ENCODE measurements at places on chromosomes 4 and X.

DNA sequence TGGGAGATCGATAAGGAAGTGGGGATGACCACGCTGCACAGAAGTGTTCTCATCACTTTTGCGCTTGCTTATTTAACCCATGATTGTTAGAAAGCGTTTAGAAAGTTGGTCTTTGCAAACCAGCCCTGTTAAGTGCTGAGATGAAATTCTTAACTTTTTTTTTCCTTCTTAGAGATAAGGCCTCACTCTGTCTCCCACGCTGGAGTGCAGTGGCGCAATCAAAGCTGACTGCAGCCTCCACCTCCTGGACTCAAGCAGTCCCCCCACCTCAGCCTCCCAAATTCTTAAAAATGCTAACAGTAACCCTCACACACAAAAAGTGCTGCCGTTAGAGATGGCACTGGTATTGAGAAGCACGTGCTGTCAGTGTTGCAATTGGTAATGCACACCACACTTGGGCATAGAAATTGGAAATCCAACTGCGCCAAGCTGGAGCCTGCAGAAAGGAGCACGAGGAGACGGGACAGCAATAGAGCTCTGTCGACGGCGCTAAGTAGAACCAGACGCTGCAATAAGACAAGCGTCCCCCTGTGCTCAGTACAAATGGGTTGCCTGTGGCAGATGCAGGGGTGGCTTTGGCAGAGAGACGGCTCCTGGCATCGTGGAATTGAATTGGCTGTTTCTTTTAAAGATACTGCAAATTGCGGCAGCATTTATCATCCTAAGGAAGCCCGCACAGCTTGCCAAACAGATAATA, 113.4 kb downstream of the TBL1X start:
- no peak for DNase-seq

DNA sequence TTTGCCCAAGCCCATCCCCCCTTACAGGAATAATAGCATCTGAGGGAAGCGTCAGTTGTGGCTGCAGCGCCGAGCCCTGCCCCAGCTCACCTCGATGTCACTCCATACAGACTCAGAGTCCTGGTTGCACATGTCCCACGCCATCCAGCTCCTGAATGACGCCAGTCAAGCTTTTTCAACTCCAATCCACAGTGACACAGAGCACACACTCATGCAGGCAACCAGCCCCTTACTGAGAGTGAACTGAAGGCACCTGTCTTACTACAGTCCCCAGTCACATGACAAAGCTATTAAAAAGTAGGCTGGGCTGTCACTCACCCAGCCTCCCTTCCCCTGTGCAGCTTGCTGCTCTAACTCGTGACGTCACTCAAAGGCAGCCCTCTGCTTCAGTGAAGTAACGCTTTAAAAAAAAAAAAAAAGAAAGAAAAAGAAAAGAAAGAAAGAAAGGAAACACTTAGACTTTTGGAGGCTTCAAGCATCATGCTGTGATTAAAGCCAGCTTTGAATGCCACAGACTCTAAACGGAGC, at the start of gene PPARGC1A:
Gene PPARGC1A, minus strand, starts transcription at position 234 of the 528 bp plus-strand sequence. Its CDS starts 90 bp downstream, at position 144.
- DNase-seq = no peak

- no peak for DNase-seq
Observed at GRCh38 chrX:118347131-118347530, 1.2 kb downstream of the WDR44 start.

DNA sequence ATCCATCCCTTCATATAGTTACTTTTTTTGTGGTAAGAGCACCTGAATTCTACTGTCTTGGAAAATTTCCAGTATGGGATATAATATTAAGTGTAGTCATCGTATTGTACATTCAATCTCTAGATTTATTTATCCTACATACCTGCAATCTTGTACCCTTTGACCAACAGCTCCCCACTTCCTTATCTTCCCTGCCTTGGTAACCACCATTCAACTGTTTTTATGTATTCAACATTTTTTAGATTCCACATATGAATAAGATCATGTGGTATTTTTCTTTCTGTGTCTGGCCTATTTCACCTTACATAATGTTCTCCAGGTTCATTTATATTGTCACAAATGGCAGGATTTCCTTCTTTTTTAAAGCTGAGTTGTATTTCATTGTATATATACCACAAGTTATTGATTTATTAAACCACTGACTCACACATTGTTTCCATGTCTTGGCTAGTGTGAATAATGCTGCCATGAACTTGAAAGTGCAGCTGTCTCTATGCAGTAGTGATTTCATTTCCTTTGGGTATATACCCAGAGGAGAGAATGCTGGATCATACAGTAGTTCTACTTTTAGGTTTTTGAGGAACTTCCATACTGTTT, 572.5 kb downstream of the MAGEB5 start:
- DNase-seq = no peak

GRCh38 chrX:110043506-110043905, 40.6 kb downstream of the TMEM164 start:
- DNase-seq = no peak

DNA sequence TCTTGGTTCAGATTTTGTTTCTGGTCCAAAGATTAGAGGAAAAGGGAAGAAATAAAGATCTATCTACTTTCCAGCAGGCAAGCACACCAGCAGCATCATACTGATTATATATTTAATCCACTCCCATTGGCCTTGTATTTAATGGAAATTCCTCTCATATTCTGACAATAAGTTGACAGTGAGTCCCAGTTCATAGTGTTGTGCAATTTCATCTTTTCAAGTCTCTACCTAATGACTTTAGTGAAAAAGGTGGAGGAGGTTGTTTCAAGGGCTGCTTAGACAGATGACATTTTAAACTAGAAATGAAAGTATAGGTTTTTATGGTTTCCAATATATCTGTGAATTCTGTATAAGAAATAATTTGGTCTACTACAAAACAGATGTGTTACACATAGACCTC, 298.6 kb downstream of the PABPC4L start:
- DNase-seq = no peak

GRCh38 chr4:174358829-174359228, 75.1 kb downstream of the CEP44 start:
- no peak for DNase-seq

DNA sequence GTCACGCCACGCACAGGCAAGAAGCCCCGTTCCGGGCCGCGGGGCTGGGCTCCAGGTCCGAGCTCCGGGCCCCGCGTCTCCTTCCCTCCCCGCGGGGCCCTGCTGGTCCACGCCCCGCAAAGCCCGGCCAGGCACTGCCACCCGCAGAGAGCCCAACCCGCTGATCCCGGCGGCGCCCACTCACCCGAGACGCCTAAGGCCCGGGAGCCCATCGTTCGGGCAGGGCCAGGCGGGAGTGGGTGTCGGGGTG, 870 bp downstream of the PDZD4 start:
- DNase-seq = no peak

GRCh38 chrX:149205081-149205480, 300.0 kb downstream of the IDS start:
- DNase-seq = no peak

GRCh38 chr4:7368296-7368695, 66.4 kb downstream of the PSAPL1 start:
- DNase-seq = no peak

DNA sequence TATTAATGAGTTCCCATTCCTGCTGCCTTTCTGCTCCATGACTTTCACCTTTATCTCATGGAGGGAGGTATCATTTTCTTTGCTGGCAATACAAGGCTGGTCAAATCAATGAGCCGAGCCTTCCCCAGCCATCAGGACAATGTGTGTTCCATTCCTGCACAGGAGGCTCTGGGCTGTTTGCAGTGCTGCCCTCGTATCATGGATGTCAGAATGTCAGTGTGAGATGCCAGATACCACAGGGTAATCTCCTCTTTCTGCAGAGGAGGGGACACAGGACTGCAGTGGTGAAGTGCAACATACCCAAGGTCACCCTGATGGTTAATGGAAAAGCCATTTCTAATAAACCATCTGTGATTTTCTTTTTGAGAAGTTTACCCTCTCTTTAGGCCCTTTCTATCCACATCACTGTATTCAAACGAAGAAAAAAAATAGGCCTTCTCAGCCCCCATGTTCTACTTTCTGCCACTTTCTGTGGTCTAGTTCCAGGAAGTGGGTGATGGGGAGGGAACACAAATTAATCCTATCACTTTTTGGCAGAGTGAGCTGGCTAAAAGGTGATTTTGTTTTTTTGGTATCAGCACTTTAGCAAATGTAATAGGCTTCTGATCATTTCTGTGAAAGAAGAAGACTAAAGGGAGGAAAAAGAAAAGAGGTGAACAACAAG, 490.2 kb upstream of the BOD1L1 start:
- DNase-seq = no peak

- DNase-seq = no peak
Observed at GRCh38 chr4:140109737-140110136, 44.2 kb downstream of the MAML3 start.

- no peak for DNase-seq
Observed at GRCh38 chrX:72130762-72131250, 909 bp downstream of the RTL5 start.

GRCh38 chr4:17138847-17139246, 240.4 kb upstream of the LDB2 start:
- no peak for DNase-seq

DNA sequence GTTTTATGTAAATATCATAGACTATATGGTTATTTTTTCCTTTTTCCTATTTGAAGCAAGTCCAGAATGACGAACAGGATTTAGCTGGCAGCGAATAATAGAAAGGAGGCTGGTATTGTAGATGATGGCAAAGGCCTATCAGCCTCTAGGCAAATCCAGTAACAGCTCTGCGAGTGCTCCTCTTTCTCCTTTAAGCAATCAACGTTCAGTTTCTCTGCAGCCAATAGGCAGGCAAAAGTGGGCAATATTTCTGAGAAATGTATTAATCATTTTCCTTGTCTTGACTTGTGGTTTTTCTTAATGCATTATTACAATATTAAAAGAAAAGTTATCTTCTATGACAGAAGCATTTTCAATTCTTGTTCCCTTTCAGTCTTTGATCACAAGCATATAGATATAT, 183.3 kb downstream of the SH3KBP1 start:
- DNase-seq = no peak

DNA sequence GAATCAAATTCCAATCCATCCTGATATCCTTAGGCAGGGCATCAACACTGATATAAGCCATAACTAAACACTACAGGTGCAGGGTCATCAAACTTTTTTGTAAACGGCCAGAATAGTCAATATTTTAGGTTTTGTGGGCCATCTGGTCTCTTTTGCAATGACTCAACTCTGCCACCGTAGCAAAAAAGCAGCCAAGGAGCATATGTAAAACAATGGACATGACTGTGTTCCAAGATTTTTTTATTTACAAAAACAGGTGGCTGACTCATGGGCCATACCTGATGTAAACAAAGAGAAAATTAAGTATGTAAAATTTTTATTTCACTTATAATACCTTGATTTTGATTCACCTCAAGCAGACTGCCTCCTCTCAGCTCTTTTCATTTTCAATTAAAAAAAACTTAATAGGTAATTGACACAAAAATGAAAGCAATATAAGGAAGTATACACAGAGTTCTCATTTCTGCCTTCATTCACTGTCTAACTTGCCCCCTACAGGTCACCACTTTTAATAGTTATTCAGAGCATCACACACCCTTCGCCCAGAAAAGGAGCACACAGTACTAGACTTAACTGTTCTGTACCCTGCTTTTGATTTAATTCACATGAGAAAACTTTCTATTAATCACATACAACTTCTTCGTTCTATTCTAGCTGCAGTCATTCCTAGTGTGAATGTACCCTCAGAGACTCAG, 35.3 kb upstream of the GPM6B start:
- DNase-seq = no peak

DNA sequence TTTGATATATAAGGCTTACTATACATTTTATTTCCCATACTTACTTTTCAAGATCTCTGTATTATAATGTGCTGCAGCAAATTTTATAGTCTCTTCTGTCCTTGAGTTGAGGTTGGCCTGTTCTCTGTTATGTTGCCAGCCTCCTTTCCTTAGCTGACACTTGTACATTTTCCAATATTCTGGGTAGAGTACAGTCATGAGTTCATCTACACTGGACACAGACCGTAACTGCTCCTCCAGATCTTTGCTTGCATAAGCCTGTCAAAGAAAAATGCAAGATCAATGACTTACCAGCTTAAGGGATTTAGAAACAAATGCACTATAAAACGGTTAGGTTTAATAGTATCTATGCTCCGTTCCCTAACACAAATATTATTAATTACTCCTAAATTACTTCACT, 63.2 kb downstream of the VEGFC start:
- no peak for DNase-seq

DNA sequence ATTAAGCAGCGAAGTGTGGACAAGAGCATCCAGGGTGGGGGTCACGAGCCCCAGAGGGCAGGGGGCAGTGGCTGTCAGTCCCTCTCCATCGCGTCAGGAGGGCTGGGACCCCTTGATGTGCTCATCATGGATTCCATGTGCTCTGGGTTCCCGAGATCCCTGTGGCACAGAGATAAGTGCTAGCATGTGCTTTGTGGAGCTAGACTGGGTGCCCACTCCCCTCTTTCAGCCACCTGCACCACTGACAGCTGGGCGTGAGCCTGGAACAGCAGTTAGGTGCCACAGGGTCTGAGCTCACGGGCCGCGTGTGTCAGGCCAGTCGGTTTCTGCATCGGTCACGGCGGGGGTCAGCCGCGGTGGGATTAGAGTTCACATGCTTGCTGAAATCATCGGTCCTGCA, 24.3 kb downstream of the CPZ start:
- DNase-seq = no peak

GRCh38 chrX:78548012-78548411, 111.1 kb downstream of the RTL3 start:
- DNase-seq = no peak

DNA sequence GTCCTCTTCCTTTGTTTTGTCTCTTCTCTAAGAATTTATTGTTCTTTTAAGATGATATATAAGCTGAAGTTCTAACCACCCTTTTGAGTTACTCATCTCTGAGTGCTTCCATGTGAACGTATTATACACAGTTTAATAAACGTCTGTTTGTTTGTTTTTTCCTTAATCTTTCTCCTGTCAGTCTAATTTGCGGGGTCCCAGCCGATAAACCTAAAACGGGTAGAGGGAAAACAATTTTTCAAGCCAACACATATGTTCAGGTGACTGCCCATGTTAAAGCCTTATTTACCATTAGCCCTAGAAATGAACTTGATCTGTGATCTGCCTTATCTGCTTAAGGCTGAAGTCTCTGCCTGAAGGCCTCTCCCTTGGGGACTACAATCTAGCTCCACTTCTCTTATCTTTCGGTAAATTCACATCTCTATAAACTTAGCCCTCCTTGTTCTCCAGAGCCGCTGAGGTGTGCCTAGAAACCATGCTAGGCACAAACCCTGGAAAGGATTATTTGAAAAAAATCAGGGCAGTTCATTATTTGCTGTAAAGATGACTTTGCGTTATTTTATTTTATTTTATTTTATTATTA, 158.8 kb downstream of the CAMK2D start:
- no peak for DNase-seq

GRCh38 chr4:36209941-36210649, 34.2 kb downstream of the ARAP2 start:
- no peak for DNase-seq
